ENCODE measurements at places on chromosomes 2 and 18. TPM values are rescaled to one million over a fixed set of nuclear protein-coding genes. Genes with fewer than 3 reads are reported as not detected.

POTEJ gene
- total RNA-seq, result not detected

FBXO36 gene
- 0.62 TPM for total RNA-seq

SLC14A1 gene
- 24.9 TPM for total RNA-seq

CIB4 gene
- not detected for total RNA-seq

MALL gene
- 14.0 TPM for total RNA-seq

ATP6V1B1 gene
- not detected for total RNA-seq

LRATD1 gene
- 2.5 TPM for total RNA-seq

SLC16A14 gene
- total RNA-seq, result 5.4 TPM

CCDC178 gene
- total RNA-seq, result 0.27 TPM

STARD6 gene
- total RNA-seq, result not detected

IMPA2 gene
- total RNA-seq, result 82.8 TPM

CYS1 gene
- 3.2 TPM for total RNA-seq

SYT4 gene
- total RNA-seq, result 1.2 TPM
